CD14-positive monocyte (primary cell): ENCODE measurements at places on chromosomes 7 and 10.

- no peak for DNase-seq
These were observed 8.9 kb upstream of the EEPD1 start for GRCh38 chr7:36144189-36144588.

GRCh38 chr10:62503872-62504271 lies 129.7 kb downstream of the ZNF365 start:
- DNase-seq: no peak

DNA sequence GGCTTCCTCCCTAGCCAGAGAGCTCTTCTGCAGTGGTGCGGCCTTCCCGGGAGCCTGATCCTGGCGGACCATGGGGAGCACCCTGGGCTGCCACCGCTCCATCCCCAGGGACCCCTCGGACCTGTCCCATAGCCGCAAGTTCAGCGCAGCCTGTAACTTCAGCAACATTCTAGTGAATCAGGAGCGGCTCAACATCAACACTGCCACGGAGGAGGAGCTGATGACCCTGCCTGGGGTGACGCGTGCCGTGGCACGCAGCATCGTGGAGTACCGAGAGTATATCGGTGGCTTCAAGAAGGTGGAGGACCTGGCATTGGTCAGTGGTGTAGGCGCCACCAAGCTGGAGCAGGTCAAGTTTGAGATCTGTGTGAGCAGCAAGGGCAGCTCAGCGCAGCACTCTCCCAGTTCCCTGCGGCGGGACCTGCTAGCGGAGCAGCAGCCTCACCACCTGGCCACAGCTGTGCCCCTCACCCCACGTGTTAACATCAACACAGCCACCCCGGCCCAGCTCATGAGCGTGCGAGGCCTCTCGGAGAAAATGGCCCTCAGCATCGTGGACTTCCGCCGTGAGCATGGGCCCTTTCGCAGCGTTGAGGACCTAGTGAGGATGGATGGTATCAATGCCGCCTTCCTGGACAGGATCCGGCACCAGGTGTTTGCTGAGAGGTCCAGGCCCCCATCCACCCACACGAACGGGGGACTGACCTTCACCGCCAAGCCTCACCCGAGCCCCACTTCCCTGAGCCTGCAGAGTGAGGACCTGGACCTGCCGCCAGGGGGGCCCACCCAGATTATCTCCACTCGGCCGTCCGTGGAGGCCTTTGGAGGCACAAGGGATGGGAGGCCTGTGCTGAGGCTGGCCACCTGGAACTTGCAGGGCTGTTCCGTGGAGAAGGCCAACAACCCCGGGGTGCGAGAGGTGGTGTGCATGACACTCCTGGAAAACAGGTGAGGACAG lies 1.5 kb downstream of the EEPD1 start:
- no peak for DNase-seq

DNA sequence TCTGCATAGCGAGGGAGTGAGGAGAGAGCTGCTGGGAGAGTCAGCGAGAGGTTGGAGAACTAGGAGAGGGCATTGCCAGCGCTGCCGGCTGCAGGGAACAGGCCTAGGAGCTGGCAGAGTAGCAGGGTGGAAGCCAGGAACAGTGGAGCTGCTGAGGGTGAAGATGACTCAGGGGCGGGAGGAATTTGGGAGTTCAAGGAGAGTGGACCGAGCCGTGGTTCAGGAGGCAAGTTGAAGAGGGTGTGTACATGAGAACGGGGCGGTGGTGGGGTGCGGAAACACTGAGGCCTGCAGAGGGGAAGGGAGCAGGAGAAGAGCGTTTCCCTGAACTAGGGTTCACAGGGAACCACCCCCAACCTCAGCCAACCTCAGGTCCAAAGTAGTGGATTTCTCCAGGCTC lies 31.5 kb downstream of the HIF1AN start:
- no peak for DNase-seq

- no peak for DNase-seq
These were observed 1.6 kb downstream of the PPP3CB start for GRCh38 chr10:73494213-73494612.

GRCh38 chr10:89185658-89186057 lies 21.5 kb downstream of the CH25H start:
- DNase-seq: no peak

GRCh38 chr7:17774248-17774647 lies 166.0 kb downstream of the SNX13 start:
- DNase-seq: peak; percentile 24

DNA sequence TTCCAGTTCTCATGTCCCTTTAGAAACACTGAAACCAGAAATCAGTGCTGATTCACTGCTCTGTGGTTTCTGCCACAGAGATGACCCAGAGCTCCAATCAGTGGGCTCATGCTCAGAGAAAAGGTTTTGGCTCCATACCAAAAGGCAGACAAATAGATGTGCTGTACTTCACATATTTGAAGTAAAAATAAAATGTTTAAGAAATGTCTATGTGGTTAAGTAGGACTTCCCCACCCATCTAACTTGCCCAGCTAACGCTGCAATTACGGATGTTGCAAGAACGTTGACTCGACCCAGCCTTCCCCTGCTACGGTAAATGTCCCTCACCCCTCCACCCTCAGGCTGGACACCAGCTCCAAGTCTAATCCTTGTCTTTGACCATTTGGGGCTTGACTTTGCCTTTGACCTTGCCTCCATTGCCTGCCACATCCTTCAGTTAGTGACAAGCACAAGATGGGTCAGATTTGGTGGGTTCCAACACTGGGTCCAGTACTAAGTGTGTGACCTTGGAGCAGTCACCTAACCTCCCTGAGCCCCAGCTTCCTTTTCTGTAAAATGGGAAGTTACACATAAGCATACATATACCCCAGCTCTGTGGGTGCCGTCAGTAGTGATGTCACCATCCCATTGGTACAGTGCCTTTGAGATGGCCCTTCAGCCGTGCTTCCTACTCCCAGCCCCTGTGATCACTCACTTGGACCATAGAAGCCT lies 95.8 kb downstream of the CHST15 start:
- peak; percentile 98 for DNase-seq

- no peak for DNase-seq
These were observed 40.7 kb upstream of the AP5Z1 start for GRCh38 chr7:4734587-4735345.

GRCh38 chr10:9853405-9854355 lies 1164.0 kb upstream of the CELF2 start:
- DNase-seq: no peak

- DNase-seq: no peak
These were observed 494 bp upstream of the CFAP43 start for GRCh38 chr10:104232613-104233102.

DNA sequence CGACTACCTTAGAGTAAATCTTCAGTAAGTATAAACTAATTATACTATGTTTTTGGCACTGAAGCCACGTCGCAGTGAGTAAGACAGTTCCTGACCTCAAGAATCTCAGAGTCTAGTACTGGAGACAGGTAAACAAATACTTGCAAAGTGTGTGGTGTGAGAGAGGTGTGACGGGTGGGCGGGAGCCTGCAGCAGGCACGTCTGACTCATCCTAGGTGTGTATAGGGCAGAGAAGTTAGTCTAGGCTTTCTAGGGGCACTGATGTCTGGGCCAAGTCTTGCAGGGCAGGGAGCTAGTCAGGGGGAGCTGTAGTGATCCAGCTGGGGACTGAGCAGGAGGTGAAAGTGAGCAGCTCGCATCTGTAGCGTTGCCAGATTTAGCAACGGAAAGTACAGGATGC lies 35.9 kb upstream of the SFTPD start:
- DNase-seq: no peak

GRCh38 chr7:106600569-106601373 lies 60.2 kb downstream of the CCDC71L start:
- no peak for DNase-seq

DNA sequence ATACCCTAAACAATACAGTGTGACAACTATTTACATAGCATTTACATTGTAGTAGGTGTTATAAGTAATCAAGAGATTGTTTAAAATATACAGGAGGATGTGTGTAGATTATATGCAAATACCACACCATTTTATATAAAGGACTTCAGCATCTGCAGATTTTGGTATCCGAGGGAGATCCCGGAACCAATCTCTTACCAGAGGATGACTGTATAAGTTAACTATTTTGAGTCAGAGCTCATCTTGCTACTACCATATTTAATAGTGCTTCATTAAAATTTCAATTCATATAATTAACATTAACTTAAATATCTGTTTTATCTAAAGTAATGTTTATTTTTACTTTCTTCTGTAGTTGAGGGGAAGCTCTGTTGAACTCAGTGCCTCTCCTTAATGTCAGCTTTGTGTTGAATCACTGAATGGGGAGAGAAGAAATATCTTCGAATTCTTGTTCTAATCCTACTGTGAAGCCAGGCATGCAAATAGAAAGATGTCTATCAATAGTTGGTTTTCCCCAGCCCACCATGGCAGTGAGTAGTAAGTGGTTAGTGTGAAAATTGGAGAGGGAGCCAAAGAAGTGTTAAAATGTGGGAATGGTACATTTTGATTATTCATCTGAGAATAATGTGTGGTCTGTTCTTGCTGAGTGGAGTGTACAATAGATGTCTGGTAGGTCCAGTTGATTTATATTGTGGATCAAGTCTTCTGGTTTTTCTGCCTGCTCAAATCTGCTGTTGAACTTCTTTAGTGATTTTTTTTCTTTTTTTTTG lies 90.1 kb upstream of the CYP26C1 start:
- DNase-seq: no peak

DNA sequence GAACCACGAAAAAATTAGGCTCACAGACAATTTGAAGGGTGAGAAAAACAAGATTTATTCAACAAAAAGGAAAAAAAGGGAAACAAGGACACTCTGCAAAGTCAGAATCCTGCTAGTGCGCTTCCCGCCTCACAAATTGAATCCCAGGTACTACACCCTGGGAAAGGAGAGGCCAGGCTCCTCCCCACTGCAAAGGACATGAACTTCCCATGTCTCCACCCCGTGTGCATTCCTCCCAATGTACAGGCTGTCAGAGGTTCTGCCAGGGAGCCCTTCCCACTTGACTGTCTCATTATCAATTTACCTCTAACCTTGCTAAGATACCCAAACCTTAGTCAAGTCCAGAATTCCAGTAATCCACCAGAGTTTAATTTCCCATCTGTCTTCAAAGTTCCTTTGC lies 70.4 kb upstream of the CDK1 start:
- no peak for DNase-seq

- DNase-seq: no peak
These were observed 77.3 kb upstream of the SAMD8 start for GRCh38 chr10:75034131-75034512.

GRCh38 chr10:128307820-128308219 lies 181.6 kb upstream of the MKI67 start:
- no peak for DNase-seq

GRCh38 chr10:112287844-112288243 lies 4.6 kb downstream of the TECTB start:
- DNase-seq: no peak

- DNase-seq: peak; percentile 93
These were observed 4.6 kb upstream of the C10orf95 start for GRCh38 chr10:102455893-102456471.
